CD4-positive, alpha-beta T cell treated with Interferon alpha-2 for 1 hour (primary cell): ENCODE measurements at places on chromosomes 16 and 17.
A peak's percentile ranks its signal among the peaks of the same experiment; 100 is the strongest.

DNA sequence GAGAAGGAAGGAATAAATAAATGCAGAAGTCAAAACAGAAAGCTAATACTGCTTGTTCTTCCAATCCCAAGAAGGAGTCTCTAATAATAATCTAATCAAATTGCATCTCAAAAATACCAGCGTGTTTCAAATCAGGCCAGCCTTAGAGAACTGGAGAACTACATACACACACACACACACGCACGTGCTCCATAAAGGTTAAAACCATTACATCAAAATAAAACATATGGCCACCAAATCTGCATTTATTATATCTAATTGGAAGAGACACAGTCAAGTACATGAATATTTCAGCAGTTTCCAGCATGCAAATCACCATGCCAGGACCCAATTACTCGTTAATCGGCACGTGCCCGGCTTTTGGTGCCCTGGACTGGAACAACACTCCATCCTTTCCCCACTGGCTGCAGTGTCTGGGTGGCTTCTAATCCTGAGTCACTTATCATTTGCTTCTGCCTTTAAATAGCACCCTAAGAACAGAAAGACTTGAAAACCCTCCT is 20.4 kb upstream of the KDM8 start:
- no peak for DNase-seq

- DNase-seq: no peak
Observed at GRCh38 chr16:69003500-69003899, 102.0 kb upstream of the HAS3 start.

GRCh38 chr17:68398691-68399637 is 58.3 kb downstream of the WIPI1 start:
- peak; percentile 53 for DNase-seq

DNA sequence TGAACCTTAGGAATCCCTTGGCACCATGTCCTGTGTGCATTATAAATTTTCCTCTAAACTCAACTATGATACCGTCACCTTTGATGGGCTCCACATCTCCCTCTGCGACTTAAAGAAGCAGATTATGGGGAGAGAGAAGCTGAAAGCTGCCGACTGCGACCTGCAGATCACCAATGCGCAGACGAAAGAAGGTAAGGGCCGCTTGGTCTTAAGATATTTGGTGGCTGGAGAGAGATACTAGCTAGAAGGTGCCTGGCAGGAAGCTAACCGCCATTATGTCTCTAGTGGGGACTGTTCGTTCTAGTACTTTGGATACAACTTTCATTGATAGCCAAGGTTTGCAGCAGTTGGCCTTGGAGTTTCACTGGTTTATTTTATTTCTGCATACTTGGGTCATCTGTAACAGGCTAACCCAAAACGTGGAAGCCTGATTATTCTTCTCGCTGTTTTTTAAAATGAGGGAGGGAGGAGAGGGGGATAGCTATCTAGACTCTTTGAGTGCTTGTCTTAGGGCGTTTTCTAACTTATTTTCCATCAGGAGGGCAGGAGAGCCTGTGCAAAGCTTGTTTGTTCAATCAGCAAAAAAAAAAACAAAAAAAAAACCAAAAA is 1.3 kb downstream of the RBBP6 start:
- peak; percentile 55 for DNase-seq

DNA sequence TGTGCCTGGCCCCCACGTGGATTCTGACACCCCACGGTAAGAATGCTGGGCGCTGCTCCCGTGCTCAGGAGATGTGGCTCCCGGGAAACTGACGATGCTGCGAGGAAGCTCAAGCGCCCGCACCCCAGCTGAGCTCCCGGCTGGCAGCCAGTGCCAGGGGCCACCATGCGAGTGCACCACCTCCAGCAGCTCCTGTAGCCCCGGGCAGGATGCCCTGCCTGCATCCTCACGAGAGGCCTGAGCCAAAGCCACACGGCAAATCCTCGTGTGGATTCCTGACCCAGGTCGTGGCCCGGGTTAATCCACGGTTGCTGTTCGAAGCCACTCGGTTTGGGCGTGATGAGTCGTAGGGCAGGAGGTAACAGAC is 11.6 kb upstream of the DPEP1 start:
- no peak for DNase-seq

DNA sequence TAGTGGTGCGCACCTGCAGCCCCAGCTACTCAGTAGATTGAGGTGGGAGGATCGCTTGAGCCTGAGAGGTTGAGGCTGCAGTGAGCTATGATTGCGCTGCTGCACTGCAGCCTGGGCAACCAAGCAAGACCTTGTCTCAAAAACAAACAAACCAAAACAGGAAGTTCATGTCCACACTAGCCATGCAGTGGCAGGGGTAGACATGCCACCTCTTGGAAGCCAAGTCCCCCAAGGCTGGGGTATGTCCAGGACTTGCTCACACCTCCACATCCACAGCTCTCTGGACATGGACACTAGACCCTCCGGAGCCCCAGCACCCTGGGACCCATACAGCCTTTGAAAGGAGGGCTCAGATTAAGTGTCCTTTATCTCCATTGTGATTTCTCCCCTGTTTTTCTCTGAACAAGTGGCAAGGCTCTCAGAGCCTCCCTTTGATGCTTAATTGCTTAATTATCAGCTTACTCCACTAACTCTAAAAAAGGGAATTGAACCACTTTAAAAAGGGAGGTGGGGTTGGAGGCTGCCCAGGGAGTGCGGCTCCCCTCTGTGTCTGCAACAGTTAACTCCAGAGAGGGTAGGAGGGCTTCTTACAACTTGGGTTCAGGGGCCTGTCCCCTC is 424.6 kb upstream of the C16orf82 start:
- DNase-seq: no peak

DNA sequence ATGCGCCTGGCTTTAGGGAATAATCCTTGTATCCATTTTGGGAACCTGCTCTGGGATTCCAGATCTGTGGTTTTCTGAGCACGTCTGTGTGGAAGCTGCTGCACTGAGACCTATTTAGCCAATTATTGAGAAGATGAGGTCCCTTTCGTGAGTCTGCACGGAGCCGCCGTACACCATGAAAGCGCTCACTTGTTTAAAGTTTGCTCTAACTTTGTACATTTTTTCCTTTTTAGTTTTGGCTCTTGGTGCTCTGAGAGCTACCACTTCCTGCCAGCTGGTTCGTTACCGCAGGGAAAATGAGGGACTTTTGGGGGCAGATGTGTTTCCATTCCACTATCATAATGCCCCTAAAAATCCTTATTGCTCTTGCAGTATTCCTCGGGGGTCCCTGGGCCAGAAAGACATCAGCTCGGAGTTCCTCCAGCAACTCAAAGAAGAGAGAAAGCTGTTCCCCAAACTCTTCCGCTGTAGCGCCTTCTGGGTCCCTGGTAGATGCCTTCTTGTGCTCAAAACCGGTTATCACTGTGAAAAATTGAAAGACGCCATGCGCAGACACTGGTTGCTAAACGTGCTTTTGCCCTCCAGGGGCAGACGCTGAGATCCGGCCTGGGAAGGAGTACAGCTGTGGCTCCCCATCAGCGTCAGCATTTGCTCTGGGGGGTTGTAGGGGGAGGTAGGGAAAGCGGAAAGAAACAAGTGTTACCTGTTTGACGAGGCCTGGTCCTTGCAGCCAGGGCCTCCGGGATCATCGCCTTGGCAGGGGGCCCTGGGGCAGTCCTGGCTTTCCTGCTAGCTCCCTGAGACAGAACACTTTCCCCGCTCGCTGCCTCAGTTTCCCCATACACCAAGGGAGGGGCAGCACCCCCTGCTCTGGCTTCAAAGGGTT is 238.1 kb downstream of the MRTFB start:
- DNase-seq: no peak

DNA sequence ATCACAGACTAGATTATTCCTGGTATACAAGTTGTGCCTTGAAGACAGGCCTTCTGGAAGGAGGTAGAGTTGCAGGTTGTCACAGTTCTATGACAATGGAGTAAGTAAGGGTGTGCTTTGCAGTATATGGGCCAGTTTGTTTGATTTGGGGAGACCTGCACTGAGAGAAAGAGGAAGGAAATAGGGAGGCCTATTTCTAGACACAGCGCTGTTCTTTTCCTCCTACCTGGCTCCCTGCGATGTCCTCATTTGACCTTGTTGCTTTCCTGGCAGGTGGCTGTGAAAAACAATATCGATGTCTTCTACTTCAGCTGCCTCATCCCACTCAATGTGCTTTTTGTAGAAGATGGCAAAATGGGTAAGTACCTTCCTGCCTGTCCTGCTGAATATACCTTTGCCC is 22.5 kb upstream of the RASL10B start:
- no peak for DNase-seq

DNA sequence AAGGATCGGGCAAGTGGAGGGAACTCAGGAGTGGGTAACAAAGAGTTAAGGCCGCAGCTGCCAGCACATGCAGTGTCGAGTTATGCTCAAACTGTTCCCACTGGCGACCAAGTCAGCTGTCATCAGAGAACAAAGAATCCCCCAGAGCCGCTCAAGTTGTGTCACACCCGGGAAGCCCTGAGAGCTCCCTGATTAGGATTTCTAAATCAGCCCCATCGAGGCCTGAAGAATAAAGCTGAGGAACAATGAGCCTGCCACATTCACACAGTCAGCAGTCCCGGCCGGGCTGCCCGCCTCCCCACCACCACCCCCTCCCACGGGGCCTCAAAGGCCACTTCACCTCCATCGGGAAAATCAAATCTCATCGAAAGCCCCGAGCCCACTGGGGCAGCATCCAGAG is 84.5 kb downstream of the SOX9 start:
- DNase-seq: no peak

DNA sequence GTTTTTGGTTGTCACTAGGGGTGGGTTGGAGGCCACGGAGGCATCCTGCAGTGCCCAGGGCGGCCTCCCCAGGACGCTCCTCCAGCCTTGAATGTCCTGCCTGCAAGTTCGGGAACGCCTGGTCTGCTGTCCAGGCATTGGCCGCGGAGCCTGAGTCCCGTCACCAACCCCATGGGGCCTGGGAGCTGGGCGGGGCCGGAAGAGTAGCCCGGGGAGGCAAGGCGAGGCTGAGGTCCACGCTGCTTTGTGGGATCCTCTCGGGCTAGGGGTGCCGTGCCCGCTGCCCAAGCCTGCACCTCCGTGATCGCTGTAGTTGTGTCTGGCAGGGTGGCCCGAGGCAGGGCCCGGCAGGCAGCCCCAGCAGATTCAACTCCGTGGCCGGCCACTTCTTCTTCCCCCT is 12.8 kb downstream of the TELO2 start:
- DNase-seq: no peak

GRCh38 chr17:73198201-73198929 is 5.5 kb downstream of the COG1 start:
- DNase-seq: no peak

GRCh38 chr16:47388705-47389104 is 72.2 kb downstream of the ITFG1 start:
- no peak for DNase-seq
